ENCODE measurements at places on chromosomes 2 and 18.

DNA sequence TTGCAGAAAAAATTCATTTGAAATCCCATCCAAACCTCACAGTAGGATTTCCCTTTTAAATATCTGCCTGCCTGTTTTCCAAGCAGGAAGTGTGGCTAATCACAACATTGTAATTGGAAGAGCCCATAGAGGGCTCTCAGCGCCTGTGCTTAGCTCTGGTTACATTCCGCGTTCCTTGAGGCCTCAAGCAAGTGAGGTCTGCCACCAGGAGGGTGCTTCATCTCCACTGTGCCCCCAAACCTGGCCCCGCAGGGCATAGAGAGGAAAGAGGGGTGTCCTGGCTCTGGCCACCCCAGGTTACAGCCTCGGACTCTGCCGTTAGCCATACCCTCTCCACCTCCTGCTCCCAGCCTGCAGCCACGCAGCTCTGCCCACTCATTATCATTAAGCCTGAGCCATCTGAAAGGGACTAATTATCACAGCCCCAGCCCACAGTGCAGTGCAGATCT lies 214.8 kb downstream of the SP3 start:
- DNase-seq: no peak

GRCh38 chr2:170929686-170930050 lies 615 bp downstream of the GORASP2 start:
- no peak for DNase-seq

GRCh38 chr2:8168876-8169424 lies 512.9 kb upstream of the ID2 start:
- no peak for DNase-seq

GRCh38 chr18:1019191-1019590 lies 114.5 kb downstream of the ADCYAP1 start:
- DNase-seq: no peak

- DNase-seq: no peak
Measured at GRCh38 chr2:95158441-95158840, 1.2 kb downstream of the ZNF514 start.

GRCh38 chr2:189685540-189686229 lies 11.2 kb downstream of the ANKAR start:
- DNase-seq: no peak

DNA sequence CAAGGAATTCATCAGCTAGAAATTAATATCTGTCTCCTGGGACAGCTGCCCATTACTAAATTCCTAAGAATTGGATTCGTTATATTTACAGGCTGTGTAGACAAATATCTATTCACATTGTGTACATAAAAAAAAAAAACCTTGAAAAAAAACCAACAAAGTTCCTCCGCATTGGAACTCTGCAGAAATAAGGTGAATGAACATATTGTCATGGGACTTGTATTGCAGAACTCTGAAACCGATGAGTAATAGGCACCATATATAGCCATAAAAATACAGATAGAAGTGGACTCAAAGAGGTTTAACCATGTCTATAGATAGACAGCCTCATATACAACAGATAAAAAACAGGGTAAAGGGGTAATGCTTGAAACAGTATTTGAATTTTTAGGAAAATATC lies 909.9 kb upstream of the CHAC2 start:
- DNase-seq: no peak

GRCh38 chr2:128306081-128306930 lies 12.4 kb downstream of the HS6ST1 start:
- no peak for DNase-seq

- DNase-seq: no peak
Measured at GRCh38 chr2:150485871-150486538, 1.5 kb downstream of the RND3 start.

- DNase-seq: no peak
Measured at GRCh38 chr18:58386780-58387179, 242.1 kb downstream of the ALPK2 start.

- no peak for DNase-seq
Measured at GRCh38 chr2:25894135-25894830, 16.0 kb upstream of the ASXL2 start.

- DNase-seq: no peak
Measured at GRCh38 chr2:127101048-127101611, 5.8 kb downstream of the BIN1 start.
